ENCODE measurements at places on chromosomes 4 and X.

- DNase-seq, result peak; percentile 56
These were observed 159.7 kb downstream of the NSUN7 start for GRCh38 chr4:40909363-40909876.

DNA sequence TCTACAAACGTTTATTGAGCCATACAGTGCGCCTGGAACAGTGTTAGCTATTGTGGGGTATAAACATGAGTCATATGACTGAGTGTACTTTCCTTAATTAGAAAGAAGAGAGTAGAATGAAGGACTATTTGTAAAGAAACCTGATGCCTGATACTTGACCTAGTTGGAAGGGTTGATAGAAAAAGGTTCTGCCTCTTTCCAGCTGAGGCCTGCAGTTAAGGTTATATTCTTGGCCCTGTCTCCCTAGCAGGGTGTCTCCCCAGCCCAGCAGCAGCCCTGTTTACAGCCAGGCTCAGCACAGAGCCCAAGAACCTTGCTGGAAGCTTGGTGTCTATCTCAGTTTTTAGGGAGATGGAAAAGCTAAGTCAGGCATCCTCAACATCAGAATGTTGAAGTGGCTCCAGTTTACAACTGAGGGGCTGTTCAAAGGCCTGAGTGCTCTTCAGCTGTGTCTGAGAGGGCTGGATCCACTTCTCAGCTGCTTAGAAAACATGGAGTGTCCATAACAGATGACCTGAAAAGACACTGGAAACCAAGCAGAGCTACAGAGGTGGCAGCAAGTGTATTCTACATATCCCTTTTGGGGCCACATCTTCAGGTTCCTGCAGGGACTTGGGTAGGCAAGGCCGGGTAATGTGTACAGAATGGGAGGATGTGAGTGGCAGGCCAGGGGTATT, 21.6 kb downstream of the NYX start:
- peak; percentile 95 for DNase-seq

DNA sequence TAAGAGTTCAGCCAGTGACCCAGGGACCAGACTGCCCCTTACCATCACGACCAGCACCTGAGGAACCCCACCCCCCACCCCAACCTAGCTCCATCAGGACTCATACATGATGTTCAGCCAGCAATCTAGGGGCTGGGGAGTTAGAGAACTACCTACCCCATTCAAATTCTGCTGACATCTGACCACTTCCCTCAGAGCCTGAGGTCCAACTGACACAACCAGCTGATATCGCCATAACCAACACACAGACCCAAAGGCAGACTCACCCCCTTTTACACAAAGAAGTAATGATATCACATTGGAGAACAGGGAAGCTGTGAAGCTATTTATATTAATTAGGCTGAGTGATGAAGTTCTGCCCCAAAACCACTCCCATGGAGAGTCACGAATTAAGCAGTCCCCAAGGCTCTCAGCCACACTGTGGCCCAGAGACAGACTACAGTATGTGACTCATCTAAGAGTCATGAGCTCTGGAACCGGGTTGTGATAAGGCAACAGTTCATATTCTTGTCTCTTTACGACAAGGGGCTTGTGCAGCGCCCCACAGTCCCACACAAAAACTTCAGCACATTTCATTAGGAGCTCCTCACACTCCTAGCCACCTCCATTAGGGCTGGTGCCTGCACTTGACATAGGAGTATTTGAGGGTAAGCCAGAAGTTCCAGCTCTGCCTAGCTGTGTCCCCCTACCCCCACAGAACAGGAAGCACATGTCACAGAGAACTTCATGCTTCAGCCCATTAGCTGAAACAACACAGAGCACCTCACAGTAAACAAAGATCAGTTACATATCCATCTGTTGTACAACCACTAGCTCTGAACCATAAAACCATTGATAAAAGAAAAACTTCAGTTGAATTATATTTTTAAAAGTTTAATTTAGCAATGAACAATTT, 184.7 kb upstream of the ZCCHC13 start:
- no peak for DNase-seq

- no peak for DNase-seq
These were observed 35.3 kb upstream of the GPR78 start for GRCh38 chr4:8544741-8545438.

DNA sequence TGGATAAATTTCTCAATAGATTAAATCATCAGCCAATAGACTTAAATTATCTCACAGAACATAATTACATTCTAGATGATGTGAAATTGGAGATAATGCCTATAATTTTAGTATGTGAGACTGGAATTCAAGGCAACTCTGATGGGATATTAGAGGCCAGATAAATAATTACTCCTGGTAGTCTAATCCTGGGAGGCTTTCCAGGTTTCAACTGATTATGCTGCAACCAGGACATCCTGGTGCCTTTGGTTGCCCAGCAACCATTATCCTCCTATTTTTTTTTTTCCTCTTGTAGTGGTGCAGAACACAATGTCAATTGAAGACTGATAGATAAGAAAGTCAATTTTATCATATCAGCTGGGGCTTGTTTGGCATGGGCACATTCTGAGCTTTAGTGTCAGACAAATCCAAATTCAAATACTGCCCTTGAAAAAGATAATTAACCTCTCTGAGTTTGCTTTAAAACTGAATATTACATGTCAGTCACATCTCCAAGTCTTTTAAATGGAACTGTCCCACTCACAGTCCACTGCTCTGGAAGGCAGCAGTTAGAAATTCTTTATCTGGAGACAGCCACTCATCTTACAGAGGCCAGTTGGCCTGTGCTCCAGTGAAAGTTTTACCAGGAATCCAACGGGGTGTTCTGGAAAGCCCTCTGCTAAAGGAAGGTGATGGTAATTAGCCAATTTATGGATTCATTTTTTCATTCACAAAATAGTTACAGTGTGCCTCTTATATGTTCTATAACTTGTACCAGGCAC, 95.3 kb upstream of the GUCY1A1 start:
- no peak for DNase-seq

Data from NCI-H510A treated with DMSO at 0.1 percent for 48 hours (cell line).